ENCODE measurements at places on chromosomes 7 and 10. TPM values are rescaled to one million over a fixed set of nuclear protein-coding genes. Genes with fewer than 3 reads are reported as not detected.

NKX1-2 gene
- total RNA-seq: not detected

GJD4 gene
- not detected for total RNA-seq

MCM10 gene
- total RNA-seq: 86.2 TPM

ENKUR gene
- total RNA-seq: not detected

TRIL gene
- total RNA-seq: not detected

HPS1 gene
- total RNA-seq: 51.9 TPM

PDK4 gene
- total RNA-seq: not detected

ZNF277 gene
- 21.4 TPM for total RNA-seq

CLRN3 gene
- not detected for total RNA-seq

Data from activated CD4-positive, alpha-beta T cell treated with anti-CD3 and anti-CD28 coated beads for 36 hours (primary cell).